H1 (cell line): ENCODE measurements at places on chromosomes 3 and 15.
A peak's percentile ranks its signal among the peaks of the same experiment; 100 is the strongest.

DNA sequence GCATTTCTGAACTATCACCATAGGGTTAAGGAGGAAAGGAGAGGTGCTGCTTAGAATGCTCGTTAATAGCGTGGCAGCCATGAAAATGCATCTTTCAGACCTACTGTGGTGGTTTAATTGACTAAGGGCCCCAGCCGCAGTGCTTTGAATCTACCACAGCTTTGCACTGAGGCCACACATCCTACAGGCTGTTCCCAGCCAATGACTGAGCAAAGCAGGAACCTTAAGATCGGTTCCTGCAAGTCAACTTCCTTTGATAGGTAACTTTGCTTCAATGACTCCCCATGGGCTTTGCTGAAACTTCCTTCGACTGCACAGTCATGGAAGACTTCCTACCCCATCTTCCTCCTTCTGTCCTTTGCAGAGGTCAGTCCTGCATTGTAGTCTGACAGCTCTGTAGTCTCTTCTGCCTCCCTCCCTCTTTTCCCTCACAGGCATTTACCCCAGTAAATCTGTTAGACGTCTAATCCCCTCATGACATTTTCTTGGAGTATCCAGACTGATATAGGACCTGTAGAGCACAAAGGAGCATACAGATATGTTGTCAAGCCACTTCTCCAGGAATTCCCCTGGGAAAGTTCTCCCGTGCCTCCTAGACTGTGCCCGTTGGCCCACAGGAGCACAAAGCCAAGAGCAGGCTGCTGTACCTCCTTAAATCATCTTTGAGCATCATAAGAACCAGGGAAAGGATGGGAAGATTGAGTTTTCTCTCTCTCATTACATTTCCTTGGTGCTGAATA is 2.6 kb upstream of the BCL2A1 start:
- DNase-seq, result no peak

- DNase-seq, result no peak
Measured at GRCh38 chr3:64796607-64797399, 109.0 kb upstream of the ADAMTS9 start.

GRCh38 chr3:100606894-100607512 is 2.4 kb upstream of the ADGRG7 start:
- DNase-seq, result no peak

DNA sequence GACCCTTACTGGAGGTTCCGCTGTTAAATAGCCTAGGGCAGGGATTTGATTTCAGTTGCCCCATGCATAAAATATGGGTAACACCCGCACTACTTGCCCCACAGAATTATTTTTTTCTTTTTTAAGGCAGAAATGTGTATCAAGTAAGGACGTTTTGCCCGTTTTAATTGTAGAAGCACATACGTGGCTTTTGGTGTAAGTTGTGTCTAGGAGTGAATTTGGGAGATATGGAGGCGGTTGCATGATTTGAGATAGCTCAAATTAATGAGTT is 636 bp upstream of the LRRC58 start:
- no peak for DNase-seq

- no peak for DNase-seq
Measured at GRCh38 chr3:153658136-153658535, 463.1 kb upstream of the ARHGEF26 start.

DNA sequence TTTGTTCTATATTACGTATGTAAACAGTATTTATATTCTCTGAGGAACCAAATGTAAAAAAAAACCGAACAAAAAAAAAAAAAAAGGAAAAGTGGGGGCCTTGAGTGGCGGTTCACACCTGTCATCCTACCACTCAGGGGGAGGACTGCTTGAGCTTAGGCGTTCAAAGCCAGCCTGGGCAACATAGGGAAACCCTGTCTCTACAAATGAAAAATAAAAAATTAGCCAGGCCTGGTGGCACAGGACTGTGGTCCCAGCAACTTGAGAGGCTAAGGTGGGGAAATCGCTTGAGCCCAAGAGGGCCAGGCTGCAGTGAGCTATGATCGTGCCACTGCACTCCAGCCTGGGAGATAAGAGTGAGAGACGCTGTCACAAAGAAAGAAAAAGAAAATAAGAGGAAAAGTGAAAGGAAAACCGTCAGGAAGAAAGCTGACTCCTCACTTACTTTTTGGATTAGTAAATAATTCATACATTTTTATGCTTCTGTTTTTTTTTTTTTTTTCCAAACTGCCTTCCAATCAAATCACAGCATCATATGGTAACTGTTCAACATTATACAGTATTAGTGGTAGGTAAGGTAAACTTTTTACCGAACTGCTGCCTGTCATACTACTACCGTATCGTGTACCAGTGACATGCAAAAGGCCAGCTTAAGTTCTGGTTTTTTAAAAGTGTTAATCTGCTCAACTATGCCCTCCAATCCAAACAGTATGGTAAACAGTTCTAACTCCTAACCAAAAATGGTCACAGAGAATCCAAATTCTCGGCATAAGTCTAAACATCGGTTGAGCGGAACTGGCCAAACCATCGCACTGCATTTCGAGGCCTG is 1.2 kb downstream of the PHC3 start:
- DNase-seq, result no peak

DNA sequence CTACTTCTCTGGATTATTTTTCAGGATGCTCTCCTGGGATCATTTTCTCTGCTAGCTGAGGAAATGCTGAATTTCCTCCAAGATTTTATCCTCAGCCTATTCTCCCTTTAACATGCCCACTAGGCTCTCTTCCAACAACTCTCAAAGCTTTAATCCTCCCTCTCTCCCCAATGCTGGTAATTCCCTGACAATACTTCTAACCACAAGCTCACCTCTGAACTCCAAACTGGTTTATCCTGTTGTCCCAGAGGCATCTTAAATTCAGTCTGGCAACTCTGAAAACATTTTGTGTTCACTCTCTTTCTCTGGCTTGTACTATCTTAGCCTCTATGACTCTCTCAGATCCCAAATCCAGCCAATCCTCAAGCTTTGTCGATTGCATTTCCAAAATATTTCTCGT is 490.3 kb downstream of the MECOM start:
- DNase-seq, result no peak

GRCh38 chr3:192514081-192514753 is 213.1 kb downstream of the FGF12 start:
- peak; percentile 77 for DNase-seq

DNA sequence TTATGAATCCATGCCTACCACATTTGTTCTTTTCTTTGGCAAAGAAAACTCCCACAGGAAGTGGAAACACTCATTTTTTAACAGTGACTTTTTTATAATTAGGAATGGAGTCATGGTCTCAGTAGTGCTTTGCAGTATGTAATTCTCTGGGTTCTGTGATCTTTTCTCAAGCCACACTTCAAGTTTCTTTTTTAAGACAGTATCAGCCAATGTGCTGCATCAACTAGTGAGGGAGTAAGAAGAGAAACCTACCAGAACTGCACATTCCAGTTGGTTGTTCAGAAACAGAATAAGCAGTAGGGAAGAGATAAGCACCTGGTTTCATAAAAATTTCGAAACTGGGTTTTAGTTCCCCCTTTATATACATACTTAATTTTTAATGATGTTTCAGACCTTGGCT is 126.3 kb downstream of the FOXB1 start:
- no peak for DNase-seq

DNA sequence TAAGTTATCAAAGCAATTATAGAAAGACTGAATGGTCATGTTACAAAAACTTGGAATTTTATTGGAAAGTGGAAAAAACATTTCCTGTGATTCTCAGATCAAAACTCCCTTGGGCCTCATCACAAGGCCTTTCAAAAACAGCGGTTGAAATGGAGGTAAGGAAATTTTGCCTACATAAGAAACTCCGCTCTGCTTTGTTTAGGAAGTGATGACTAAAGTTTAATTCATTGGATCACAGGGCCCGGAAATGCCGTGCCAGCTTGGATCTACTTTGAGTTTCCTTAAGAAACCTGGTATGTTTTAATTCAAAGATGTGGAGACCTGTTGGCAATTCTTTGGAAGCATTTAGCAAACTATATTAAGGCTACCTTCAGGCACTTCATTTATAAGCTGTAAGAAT is 143.9 kb upstream of the MME start:
- DNase-seq, result no peak
